ENCODE measurements at places on chromosomes 4 and X.

- no peak for DNase-seq
Measured at GRCh38 chr4:12884846-12885796, 599.0 kb downstream of the RAB28 start.

DNA sequence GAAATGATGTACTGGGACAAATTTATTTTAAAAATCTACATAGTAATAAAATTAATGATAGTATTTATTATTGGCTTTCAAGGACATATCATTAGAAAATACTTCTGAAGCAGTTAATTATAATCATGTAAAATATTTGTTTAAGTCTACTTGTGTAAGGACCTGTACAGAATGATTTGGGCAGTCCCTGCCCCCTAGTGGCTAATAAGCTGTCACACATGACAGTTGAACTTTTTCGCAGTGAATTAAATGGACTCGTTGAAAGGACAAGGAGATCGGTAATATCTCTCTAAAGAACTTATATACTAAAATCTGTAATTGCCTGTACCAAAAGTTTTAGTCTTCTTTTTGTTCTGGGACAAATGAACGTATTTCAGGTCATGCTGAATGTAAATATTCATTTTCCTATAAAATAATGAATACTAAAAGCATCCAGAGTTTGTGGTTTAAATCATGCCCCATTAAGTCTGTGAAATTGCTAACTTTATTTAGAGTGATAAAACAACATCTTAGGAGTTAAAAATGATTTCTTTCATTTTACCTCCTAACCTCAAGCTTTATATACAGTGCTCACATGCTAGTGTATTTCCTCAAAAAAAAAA, 13.6 kb downstream of the EXOC1 start:
- peak; percentile 70 for DNase-seq

GRCh38 chr4:76354517-76355473, 48.3 kb downstream of the STBD1 start:
- DNase-seq: peak; percentile 18

DNA sequence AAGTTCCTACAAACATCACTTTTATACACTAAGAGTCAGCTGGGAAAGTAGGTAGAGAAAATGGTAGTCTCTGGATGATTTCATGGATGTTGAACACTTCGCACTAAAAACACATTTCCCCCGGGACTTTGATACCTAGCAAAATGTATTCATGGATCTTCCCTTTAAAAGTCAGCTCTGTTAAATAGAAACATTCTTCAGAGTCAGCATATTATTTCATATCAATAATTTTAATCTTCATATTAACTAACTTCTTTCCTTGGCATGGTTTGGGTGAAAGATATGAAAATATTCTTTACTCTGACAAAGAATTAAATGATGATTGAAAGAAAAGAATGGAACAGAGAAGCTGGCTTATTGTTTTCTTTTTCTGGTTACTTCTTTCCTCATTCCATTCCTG, 185.5 kb downstream of the NDST4 start:
- no peak for DNase-seq

GRCh38 chr4:173493041-173493440, 37.0 kb downstream of the HAND2 start:
- DNase-seq: no peak

DNA sequence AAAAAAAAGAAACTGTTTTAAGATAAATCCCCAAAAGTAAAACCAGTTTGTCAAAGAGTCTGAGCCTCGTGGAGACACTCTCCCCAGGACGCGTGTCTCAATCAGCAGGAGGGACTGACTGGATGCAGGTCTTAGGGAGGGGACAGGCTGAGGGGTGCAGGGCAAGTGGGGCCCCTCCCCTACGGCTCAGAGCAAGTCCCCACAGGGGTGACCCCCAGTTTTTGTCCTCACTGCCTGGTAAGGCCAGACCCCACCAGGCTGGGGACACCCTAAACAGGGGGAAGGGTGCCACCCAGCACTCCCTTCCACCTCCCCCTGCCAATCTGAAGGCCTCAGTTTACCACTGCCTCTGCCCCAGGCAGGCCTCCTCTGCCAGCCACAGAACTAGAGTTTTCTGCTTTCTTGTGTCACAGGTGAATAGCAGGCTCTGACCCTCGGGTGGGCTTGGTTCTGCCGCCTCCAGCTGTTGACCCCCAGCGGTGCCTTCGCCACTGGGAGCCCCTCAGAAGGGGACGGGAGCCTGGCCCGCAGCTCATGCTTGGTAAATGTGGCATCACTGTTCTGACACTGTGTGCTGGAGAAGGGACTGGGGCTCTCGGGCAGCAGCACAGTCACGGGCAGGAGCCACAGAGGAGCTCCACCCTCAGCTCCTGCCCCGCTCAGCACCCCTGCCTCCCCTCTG, 69.8 kb upstream of the MXD4 start:
- no peak for DNase-seq

DNA sequence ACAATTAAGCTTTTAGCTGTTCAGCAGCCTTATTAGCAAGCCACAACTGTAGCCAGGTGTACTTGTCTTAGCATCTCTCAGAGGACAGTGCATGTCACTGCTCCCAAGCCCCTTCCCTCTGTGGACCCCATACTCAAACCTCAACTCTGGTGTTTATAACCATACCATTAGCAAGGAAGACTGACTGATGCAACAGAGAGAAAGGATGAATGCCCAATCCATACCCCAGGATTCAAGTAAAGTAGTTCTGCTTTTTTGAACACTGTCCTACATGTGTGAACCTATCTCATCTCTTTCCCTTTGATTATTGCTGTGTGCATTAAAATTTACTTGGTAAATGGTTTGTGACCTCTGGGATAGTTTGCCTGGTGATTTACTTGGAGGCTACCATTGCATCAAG, 22.8 kb upstream of the CYBB start:
- DNase-seq: no peak

DNA sequence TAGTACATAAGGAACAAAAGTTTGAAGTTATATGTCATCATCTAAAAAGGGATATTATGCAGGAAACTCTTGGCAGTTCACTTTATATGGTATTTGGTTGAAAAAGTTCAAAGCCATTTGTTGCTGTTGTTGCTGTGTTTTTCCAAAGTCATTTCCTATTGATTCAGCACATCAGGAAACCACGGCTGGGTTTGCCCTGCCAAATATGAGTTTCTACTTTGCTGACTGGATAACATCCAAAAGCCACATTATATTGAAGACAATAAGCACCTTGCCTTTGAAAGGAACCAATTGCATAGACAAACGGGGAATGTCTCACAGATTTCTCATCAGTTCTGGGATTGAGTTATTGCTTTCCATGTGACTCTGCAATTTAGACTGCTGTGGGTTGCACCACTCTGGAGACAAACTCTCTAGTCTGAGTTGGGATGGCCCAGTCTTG, 206.1 kb downstream of the SLC39A8 start:
- DNase-seq: no peak

DNA sequence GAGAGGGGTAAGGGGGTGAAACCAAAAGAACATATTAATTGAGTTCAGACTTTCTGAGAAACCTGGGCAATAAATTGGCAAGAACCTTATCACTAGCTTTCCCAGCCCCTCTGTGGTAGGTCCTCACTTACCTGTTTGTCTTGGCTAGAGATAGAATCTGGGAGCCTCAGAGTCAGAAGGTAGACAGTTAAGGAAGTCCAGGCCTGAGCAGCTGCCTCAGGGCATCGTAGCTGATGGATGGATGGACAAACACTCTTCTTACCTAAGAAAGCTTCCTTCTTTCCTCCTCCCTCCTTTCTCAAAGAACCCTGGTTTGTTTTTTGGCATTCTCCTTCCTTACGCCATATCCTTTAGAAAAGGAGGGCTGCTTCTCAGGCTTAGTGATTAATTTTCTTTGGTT, 24.4 kb downstream of the FRAS1 start:
- DNase-seq: no peak

DNA sequence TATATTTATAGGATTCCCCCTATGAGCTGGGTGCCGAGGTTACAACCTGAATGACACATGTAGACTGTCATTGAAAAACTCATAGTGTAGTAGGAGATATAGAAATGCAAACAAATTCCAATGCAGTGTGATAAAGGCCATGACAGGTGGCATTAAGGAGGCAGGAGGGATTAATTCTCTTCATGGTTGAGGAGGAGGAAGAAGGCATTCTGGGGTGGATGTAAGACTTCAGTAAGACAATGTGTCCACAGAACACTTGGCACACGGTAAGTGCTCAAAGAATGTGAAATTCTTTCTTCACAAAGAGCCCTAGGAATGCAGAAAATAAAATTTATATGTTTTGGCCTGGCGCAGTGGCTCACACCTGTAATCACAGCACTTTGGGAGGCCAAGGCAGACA, 136.5 kb downstream of the RBM47 start:
- no peak for DNase-seq

- DNase-seq: peak; percentile 45
Measured at GRCh38 chr4:3879681-3880614, 113.8 kb downstream of the ADRA2C start.

DNA sequence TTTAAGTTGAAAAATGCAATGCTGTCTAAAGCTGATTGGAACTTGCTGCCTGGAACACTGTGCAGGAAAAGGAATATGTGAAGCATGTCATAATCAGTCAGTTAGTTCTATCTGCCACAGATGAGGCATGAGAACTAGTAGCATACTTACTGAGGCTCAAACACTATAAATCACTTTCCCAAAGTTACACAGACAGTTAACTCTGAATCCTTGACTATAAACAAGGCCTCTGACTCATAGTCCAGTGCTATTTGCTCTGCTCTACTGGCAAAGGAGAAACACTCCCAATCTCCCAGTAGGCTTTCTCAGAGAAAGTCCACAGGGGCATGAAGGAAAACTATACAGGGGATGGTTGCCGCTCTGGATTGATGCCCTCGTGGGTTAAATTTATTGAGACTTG, 2078.4 kb upstream of the TENM3 start:
- DNase-seq: no peak

DNA sequence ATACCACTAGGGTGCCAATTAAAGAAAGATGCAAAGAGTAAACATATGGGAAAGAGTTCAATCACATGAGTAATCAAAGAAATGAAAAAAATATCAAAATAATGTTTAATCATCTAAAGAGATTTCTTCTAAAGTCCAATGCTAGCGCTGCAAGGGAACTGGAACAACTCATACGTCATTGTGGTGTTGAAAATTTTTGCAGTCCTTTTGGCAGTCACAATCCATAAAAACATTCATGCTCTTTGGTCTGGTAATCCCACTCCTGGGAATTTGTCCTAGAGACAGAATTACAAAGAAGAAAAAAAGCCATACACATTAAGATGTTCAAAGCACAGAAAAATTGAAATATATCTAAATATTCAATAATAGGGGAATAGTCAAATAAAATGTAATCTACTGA, 4.6 kb downstream of the P2RY4 start:
- DNase-seq: no peak

DNA sequence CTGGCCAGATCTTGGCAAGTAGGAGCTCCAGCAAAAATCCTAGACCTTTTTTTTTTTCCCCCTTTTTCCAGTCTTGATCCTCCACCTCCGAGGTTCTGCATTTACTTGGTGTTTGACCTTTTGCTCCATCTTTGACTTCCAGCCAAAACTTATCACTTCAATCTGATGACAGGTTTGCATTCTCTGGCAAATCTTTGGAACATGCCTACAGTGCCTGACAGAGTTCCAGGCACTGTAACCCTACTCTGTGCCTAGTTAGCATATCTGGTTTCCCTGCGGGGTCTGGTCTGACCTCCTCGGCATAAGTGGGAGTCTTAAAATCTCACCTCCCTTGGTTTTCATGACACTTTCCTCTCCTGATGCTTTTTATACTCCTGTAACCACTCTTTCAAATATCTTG, 39.4 kb upstream of the NR3C2 start:
- no peak for DNase-seq

DNA sequence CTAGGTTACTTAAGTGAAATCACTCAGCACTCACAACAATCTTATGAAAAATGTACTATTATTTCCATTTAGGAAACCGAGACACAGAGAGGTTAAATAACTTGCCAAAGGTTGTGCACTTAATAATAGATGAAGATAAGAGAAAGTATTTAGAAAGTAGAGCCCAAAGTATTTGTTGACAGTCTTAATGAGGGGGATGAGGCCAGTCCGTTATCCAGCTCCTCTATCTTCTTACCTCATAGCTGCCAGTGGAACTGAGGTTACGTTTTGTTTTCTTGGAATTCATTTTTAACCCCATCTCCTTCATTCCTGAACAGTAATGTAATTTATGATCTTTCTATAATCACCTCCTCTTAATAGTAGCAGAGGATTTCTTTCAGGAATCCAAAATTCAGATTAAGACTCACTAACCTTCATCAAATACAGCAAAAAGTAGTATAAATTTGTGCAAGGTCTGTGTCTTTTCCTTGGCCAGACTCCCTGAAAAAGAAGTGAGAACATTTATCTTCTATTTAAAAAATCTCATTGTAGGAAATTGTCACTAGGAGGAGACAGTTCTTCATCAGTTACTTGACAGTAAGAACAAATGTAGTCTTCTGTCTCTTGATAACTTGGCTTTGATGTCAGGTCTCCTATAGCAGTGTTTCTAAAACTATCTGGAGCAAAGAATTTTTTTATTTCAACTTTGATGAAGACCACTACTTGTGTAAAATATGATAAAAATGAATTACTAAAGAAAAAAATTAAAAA, 35.5 kb downstream of the F8 start:
- peak; percentile 13 for DNase-seq

DNA sequence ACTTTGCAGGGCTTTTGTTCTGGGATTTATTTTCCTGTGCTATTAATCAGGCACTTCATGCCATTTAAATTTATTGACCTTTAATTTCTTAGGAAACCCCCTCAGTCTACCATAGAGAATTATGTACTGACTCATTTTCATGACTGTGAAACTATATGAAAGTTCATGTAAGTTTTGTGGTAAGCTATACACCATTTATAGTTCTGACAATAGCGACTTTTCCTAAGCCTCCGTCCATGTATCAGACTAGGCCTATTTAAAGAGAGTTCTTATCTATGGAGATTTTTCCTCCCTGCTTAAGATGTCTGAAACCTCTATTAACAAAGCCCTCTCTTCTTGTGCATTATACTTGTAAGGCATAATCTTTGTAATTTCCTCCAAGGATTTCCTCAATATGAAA, 111.6 kb downstream of the AFF2 start:
- no peak for DNase-seq

- peak; percentile 60 for DNase-seq
Measured at GRCh38 chrX:7083468-7084396, 63.8 kb upstream of the STS start.

- DNase-seq: no peak
Measured at GRCh38 chrX:43504394-43504793, 151.7 kb upstream of the MAOA start.

DNA sequence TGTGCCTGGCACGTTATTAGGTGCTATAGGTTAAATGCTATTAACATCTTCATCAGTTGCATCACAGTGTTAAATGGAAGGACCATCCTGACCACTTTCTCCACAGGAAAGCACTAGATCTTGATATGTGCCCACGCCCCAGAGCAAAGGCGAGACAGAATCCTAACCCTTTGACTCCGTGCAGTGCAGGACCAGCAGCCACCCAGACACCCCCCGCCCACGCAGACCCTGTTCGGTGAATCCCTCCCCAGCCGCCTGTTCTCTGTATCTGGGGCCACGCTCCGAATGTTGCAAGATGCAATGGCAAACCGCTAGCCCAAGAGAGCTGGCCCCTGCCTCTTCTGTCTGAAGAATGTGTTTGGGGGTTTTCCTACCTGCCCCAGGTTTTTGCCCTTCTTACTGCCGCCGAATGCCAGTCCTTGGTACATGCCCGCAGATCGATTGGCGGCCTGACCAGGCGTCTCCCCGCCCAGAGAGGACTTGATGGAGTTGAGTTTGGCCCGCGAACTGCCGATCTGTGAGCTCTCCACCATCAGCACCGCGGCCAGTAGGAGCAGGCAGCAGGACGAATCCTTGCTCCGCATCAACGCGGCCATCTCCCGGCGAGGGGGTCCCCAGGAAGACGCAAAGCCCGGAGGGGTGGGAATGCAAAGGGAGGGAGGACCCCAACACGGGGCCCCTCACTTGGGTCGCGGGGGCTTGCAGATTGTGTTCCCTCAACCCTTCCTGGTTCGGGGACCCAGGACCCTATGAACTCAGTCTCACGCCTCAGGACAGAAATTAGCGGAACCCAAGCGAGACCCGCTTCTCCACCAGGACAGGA, 906 bp downstream of the DKK2 start:
- DNase-seq: no peak

Data from CD4-positive, alpha-beta T cell treated with Interleukin-4 for 1 hour (primary cell).